ENCODE measurements at places on chromosomes 7 and 10.

- no peak for DNase-seq
Observed at GRCh38 chr7:19213746-19214145, 68.5 kb upstream of the FERD3L start.

DNA sequence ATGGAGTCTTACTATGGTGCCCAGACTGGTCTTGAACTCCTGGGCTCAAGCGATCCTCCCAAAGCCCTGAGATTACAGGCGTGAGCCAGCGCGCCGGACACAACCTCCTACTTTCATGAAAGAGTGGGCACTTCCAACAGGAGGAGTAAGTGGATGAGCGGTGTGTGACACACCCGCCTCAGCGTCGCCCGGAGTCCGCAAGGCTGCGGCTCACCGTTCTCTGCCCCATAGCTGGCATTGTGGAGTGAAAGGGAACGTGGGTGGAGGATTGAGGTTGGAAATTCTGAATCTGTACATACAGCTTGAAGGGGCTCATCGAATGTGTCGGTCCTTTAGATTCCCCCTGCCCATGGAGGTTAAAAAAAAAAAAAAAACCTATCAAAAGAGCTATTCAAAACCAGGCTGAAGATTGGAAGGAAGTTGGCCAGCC is 524 bp upstream of the PRXL2A start:
- no peak for DNase-seq

DNA sequence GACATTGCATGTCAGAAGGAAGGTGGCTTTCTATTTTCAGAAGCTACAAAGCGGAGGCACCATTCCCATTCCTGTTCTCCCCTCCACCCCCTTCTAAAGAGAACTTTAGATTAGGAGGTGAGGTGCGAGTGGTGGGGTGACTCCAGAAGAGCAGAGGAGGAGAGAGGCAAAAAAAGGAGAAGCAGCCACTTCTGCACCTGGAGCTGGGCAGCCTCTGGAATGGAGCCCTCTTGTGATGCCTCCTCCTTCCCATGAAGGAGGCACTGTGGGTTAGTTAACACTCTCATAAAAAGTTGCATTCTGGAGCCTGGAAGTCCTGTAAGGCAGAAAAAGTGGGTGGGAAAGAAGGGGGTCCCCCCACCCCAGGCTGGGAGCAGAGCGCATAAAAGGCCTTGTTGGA is 4.8 kb downstream of the PTF1A start:
- DNase-seq, result no peak

DNA sequence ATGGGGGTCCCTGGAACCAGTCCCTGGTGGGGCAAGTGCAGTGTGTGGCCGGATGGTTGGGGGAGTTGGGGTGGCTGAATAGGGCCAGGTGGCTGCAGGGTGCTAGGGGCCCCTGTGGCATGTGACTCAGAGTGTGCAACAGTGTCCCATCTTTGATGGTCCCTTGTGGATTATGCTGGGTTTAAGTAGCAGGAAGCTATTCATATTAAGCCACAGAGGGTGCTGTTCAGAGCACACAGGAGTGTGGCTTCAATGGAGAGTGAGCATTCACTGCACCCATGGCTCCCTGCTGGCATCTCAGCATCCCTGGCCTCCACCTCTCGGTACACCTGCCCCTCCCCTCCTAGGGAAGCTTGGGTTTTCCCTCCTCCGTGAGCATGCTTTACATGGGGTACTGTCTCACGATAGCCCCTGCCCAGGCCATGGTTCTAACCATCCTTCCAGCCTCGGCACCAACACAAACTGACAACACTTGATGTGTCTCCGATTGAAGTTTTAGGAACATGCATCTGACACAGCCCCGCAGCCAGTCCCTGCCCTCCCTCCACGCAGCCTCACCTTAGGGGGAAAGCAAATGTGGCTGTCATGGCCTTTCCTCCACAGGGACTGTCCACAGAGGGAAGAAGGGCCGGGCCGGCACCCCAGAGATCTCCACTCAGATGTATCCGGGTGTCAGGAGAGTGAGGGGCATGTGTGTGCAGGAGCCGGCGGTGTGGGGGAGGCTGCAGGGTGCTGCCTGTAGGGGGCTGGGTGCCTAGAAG is 30.4 kb upstream of the PPIF start:
- DNase-seq, result no peak

GRCh38 chr7:100612730-100613390 is 520 bp downstream of the MOSPD3 start:
- no peak for DNase-seq
